IPS-NIHi11 (cell line): ENCODE measurements at places on chromosomes 2 and 18.
A peak's percentile ranks its signal among the peaks of the same experiment; 100 is the strongest.

GRCh38 chr2:237092920-237093781 is 7.5 kb downstream of the COPS8 start:
- DNase-seq, result no peak

DNA sequence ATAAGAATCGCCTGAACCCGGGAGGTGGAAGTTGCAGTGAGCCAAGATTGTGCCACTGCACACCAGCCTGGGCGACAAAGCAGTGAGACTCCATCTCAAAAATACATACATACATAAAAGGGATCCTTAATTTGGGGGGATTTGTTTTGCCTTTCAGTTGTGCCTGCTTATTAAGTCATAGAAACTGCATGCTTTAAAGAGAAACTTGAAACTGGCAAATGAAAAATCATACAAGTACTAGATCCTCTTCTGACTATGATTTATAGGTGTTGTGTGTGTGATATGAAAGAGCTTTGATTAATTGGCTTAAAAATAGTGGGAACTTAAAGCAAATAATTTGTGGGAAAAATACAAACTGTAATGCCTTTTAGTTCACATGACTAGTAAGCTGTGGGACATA is 963.7 kb downstream of the CNTNAP5 start:
- DNase-seq, result no peak

DNA sequence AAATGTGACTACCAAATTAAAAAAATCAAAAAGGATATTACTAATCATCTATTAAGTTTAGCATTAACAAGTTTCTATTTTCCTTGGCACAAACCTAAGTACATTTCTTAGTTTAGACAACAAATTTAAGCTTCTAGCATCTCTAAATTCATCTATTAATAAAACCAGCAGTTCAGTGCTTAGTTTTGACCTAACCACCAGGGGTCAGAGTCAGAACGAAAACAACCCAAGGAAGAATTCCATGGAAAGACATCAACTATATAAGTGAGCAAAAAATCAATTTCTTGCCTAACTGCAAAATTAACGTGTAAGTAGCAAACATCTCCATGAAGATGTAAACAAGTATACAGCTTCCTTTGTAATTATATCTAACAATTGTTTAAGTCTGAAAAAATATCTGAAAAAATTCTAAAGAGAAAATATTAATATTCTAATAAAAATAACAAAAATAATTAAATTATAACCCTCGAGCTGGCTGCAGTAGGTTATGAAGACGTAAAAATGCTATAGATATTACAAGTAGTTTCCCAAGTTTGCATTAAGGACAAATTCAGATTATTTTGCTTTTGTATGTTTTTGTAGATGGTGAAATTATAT is 83.7 kb downstream of the CERKL start:
- peak; percentile 19 for DNase-seq

- DNase-seq, result no peak
Measured at GRCh38 chr2:152611458-152612231, 105.6 kb downstream of the PRPF40A start.

GRCh38 chr2:127143841-127144782 is 37.2 kb upstream of the BIN1 start:
- DNase-seq, result no peak

DNA sequence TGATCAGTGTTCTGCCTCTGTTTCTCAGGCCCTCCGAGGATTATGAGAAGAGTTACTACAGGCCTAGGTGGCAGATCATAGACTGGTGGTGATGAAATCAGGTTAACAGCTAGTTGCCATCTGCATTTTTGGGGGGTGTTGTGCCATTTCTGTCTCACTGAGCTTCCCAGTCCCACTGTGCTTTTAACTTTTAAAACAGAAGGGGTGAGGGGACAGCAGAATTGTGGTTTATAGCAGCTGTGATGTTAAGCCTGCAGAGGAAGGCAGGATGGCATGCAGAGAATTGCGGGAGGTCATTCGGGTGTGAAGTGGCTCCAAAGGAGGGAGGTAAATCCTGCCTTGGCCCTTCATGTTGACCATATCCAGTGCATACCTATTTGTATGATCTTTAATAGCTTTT is 5.0 kb downstream of the CAB39 start:
- DNase-seq, result peak; percentile 29

- no peak for DNase-seq
Measured at GRCh38 chr2:100596465-100596864, 33.7 kb downstream of the PDCL3 start.

DNA sequence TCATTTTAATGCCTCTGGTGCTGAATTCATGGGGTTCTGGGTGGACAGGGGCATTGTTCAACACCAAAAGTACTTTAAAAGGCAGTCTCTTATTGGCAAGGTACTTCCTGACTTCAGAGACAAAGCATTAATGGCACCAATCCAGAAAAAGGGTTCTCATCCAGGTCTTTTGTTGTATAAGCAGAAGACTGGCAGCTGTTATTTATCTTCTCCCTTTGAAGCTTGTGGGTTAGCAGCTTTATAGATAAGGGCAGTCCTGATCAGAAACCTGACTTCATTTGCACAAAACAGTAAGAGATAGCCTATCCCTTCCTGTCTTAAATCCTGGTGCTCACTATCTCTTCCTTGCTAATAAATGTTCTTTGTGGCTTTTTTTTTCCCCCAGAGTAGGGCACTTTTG is 68.8 kb downstream of the VPS54 start:
- DNase-seq, result no peak

GRCh38 chr18:48488388-48488850 is 50.4 kb upstream of the CTIF start:
- peak; percentile 26 for DNase-seq

- DNase-seq, result no peak
Measured at GRCh38 chr2:10004836-10005235, 38.5 kb upstream of the KLF11 start.

DNA sequence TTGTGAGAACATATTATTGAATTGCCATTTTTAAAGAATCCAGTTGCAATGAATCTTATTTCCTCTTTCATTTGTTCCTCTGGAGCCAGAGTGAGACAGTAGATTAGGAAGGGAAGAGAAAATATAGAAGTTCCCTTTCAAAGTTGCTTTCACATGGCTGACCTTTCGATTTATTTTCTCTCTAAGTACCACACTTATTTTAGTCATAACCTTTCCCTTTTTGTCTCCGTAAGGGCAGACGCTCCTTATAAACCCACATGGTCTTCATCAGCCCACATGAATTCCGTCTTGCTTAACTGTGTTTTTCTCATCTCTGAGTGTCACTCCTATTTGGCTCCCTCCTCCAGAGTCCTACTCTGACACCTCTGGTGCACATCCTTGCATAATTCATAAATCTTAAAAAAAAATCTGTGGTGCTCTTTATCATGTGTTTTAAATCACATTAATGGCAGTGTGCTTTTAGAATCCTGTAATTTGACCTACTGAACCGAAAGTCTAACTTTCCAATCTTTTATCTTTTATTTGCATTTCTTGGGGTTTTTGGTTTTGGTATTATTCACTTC is 38.5 kb upstream of the ZNF396 start:
- DNase-seq, result no peak

DNA sequence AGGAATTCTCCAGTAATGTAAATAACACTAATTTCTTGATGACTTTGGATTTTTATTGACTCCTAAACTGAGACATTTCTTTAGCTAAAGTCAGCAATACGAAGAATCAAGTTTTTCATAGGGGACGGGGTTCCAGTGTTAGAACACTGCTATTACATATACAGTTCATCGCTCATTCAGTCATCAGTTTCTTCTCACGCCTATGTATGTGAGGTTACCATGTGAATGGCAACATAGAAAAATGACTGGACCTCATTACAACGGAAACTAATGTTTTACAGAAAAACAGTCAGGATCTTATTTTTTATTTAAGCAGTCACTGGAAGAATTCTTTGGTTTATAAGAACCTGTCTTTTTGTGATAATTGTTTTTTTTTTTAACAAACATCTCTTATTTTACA is 56.4 kb downstream of the THADA start:
- no peak for DNase-seq
